Amniotic stem cell (primary cell): ENCODE measurements at places on chromosomes 12 and 14.

DNA sequence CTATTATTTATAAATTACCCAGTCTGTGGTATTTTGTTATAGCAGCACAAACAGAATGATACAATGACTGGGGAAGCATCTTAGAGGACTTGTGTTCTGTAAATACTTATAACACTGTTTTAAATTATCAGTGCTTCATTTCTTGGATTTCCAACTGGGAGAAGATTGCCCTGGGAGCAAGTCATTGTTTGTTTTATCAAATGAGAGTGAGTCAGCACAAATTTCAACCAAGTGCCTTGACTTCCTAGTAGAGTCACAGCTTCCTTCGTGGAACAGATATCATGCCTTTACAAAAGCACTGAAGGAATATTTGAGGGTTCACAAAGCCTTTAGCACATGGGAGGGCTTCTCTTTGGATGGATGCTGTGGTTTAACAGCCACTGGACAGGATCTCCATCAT lies 234.1 kb downstream of the KTN1 start:
- DNase-seq = no peak

DNA sequence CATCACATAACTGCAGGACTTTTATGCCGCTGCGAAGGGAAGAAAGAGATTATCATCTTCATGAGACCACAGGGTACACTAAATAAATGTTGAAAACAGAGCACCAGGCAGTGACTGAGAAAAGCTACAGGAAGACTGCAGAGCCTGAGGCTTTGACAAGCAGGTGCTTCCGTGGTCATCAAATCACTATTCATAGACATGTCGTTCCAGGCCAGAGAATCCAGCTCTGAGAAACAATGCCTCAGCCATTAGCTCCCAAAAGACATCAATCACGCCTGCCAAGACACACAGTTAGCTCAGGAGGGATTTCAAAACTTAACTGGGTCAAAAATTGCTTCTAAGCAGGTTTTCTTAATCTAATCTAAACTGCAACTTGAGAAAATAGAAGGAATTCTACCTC lies 47.2 kb upstream of the GARIN6 start:
- no peak for DNase-seq

GRCh38 chr12:14290951-14291350 lies 74.5 kb upstream of the ATF7IP start:
- no peak for DNase-seq

DNA sequence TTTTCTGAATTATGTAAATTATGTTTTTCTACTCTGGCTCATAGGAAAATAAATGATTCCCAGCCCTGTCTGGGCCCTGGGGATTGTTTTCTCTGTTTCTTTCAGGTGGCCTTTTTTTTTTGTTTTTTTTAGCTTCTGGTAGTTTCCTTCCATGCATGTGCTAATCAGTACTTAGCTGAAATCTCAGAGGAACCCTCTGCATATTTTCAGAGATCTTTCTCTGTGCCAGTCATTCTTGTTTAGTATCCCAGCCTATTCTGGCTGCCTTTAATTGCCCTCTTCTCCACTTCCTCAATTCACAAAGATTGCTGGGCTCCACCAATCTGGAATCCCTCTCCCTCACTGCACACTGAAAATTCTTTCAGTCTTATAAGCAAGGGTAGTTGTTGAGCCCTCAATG lies 46.9 kb downstream of the CNOT2 start:
- DNase-seq = no peak

DNA sequence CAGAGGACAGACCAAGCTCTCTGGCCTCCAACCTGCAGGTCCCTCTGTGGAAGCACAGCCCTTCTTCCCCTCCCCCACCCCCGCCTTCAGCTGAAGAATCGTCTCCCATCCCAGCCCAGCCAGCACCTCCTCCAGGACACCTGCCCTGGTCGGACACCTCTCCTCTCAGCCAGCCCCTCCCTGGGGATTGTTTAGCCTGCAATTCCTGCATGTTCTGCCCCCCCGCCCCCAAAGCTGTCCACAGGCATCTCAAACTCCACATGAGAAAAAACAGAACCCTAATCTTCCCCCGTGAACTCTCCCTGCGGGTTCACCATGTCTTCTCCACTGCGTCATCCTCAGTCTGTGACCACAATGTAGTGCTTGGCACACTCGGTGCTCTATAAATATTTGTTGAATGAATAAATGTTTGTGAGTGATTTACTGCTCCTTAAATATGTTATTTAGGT lies 24.1 kb downstream of the PRIMA1 start:
- no peak for DNase-seq

- no peak for DNase-seq
Measured at GRCh38 chr12:120290609-120291305, 946 bp downstream of the RNU4-2 start.

- DNase-seq = no peak
Measured at GRCh38 chr12:20376984-20377383, 8.6 kb downstream of the PDE3A start.
